Stimulated activated CD4-positive, alpha-beta T cell treated with anti-CD3 and anti-CD28 coated beads, Interleukin-2, amount 100 ng/mL, for 24 hours (primary cell): ENCODE measurements at places on chromosomes 4 and X.

DNA sequence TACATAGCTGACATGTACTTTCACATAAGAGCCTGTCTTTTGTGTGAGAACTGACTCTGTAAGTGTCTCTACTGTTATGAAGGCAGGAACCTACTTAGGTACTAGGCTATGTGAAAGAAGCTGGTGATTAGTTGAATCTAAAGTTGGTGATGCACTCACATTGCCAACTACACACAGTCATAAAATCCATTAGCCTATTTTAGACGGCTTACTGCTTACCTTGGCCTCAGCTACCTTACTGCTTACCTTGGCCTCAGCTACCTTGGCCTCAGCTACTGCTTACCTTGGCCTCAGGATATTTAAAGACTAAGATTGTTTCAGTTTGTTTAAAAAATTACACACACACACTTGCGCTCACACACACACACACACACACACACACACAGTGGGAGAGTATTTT lies 549.7 kb downstream of the IL1RAPL1 start:
- DNase-seq: no peak

DNA sequence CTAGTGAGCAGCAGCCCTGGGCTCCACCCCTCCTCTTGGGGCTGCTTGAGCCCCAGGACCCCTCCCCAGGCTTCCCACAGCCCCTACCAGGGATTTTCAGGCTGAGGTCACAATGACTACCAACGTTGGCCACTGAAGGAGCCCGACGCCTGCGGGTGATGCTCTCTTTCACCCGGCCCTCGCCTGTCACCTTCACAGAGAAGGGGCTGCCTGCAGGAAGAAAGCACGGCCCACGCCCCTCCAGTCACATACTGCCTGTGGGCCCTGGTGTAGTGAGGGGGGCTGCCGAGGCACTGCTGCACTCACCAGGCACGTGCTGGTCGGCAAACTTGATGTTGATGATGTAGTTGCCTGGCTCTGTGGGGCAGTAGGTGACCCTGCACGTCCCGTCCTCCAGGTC lies 22.0 kb downstream of the FLNA start:
- no peak for DNase-seq

DNA sequence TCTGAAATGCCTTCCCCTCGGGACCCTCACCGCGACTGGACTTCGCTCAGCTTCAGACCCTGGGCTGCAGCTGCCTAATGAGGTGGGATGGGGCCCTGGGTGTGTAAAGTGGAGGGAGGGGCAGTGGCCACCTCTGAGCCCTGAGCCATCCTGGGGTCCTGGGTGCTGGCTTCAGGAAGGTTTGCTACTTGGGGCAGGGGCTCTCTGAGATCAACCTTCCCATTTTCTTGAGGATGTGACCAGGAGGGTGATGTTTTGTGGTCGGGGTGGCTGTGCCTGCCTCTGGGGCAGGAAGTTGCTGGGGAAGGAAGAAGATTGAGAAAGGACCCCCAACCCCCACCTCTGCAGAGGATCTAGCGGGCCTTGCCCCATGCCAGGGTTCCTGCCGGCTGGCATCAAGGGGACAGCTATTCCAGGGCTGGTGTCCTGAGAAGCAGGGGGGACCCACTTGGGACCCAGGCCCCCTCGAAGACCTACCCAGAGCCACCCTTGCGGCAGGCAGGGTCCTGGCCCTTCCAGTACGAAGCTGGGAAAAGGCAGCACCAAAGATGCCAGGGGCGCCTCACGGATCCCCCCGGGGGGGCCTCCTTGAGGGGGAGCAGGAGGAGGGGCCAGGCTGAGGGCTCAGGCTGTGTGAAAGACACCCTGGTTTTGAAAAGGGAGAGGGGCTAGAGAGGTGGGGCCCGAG lies 6.5 kb downstream of the SH3BP2 start:
- no peak for DNase-seq

GRCh38 chrX:123960956-123961267 lies 594 bp upstream of the STAG2 start:
- DNase-seq: no peak

DNA sequence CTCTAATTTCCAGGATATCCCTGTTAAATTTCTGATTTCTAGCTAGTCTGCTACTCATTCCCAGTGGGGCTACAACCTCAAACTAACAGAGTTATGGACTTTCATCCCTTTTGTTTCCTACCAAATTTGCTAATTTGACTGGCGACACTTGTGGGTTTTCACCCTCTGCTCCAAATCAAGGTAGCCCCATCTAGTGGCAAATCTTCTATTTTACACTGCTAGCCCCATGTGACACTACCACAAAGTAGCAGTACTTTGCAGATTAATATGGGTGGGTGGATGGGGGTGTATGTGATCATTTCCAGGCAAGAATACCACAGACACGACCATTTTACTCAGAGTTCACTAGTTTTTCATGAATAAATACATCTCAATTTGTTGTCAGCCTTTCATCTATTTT lies 150.3 kb downstream of the MSL3 start:
- DNase-seq: no peak

- DNase-seq: no peak
Observed at GRCh38 chr4:55431710-55432336, 36.1 kb downstream of the TMEM165 start.

DNA sequence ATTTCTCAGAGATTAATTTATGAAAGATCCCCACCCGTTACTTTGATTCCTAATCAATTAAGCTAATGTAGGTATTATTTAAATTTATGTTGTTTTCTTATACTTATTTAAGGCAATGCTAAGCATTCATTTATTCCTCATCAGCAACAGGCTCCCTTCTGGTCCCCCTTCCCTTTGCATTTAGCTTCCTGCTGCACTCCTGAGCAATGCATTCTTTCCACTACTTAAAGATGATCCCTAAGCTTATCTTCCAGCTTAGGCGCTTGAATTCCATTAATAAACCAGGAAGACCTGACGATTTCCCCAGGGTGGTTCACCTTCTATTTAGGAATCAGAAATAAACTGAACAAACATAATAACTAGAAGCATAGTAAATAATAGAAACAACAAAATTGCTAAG lies 1003.1 kb downstream of the FSTL5 start:
- DNase-seq: no peak

DNA sequence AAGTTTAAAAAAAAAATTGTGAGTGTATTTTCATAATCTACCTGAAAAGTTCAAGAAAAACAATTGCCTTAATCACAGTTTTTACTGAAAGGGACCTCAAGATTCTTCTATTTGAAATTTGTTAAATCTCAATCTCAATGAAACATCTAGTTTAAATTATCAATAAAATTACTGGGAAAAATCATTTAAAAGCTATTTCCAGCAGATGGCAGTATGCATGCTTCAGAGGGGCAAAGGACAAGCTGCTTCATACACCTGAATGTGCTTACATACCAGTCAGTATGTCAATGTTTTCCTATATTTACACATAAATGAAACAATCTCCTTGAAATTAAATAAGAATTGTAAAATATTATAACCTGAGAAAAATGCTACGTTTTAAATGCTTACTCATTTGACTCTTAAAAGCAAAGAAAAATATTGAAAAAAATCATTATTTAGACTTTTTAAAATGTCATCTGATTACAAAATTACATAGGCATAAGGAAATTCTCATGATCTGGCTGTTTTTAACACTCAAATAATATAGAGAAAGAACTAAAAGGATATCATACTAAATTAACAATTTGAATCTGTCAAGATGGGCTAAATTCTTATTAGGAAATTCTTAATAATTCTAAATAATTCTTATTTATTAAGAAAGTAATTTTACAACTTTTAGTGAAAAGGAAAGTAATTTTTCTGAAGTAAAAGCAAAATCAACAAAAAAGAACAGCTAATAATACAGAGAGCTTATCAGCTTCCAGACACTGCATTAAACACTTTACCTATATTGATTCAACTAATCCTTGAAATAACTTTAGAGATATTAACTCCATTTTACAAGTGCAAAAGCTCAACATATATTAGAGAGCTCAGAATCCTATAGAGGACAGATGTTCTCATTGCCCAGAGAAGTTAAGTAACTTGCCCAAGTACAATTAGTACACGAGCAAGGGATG lies 242.1 kb downstream of the ADAMTS3 start:
- DNase-seq: no peak

DNA sequence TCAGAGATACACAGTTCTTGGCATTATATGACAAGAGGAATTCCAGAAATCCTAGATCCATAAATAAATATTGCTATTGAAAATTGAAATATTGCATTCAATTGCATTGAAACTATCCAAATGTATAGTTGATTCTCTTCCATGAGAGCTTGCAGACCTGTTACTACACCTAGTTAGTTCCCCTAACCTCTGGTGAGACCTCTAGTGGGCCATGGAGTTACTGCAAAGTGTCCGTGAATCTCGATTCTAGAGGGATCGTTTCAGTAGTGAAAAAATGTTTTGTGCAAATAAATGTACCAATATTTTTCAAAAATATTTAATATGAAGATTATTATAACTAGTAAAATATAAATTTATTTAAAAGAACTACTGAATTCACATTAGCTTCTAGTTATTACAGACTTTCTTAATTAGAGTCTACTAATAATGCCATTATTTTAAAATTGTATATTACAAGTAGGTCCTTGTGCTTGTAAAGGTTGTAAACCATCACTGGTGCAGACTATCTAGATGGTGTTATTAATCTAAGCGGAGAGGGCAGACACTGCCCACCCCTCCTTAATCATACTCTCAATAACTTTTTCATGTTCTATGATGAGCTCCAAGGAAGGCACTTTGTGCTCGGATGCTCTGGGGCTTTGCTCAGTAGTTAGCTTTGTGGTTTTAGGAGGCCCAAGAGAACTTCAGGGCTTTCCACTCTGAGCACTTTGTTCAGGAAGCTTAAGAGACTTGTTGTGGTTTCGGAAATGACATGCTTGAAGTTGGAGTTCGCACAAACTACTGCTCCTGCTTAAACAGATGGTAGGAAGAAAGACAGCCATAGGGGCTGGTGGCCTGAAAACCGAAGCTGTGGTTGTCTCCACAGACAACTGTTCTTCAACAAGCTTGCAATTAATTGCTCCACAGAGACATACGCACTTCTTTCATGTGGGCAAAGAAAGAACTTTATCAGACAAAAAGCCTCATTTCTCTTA lies 42.8 kb downstream of the IL21 start:
- DNase-seq: peak; percentile 77

DNA sequence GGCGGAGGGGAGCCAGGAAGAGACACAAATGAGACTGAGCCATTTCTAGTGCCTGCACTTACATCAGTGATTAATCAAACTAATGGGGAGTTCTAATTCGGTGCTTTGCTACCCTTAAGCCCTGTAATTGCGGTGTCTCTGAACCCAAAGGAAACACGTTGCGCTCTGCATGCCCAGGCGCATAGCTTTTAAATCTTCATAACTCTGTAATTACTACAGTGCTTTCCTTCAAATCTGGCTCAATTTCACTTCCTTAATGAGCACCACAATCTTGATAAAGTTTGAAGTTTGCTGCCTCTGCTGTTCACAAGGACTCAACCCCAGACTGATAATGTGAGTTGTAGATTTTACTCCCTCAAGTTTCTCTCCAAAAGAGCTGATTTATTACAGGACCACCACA lies 5.7 kb upstream of the NHS start:
- no peak for DNase-seq

DNA sequence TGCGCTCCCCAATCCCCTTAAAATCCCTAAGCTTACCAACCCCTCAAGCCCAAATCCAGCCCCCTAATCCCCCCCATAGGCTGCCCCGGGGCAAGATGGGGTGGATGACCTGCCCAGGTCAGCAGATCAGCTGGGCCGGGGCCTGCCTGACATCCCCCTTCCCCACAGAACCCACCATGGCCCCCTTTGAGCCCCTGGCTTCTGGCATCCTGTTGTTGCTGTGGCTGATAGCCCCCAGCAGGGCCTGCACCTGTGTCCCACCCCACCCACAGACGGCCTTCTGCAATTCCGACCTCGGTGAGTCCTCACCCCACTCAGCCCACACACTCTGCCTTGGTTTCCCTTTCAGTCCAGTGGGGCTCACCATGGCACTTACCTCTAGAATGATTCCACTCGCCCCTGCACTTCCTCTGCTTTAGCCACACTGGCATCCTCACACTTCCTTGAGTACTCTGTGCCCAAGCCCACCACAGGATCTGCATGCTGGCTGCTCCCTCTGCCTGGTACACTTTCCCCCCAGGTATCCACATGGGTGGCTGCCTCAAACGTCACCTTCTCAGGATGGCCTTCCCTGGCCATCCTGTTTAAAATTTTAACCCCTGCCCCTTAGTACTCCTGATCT lies 1.1 kb downstream of the TIMP1 start:
- DNase-seq: no peak

DNA sequence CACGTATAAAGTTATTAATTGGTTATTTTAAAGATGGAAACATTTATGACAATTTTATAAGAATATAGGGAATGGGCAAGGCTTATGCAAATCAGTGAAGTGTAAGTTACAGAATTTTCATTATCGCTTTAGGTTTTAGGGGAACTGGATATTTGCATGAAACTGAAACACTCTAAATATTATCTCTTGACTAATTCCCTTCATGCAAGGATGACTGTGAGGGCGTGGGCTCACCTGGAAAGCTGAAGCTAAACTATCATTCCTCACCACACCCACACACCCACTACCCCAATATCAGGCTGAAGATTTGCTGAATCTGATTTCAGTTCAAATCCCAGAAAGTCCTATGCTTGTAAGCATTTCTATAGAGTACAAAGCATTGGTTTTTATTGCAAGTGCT lies 81.7 kb upstream of the ARHGAP24 start:
- no peak for DNase-seq

DNA sequence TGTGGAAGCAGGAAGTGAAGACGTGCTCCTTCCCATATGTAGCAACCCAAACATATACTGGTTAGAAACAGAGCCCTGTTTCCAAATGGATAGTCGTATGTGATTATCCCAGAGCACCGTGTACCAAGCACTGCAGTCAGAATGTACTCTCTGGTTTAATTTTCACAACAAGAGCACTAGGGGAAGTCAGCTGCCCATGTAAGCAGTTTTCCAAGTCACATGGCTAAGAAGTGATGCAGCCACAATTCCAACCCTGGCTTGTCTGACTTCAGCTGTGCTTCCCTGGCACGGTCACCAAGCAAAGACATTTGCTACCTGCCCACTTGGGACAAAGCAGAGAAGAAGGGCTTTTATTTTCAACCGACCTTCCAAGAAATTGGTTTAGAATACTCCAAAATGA lies 28.2 kb upstream of the CEP135 start:
- DNase-seq: no peak

DNA sequence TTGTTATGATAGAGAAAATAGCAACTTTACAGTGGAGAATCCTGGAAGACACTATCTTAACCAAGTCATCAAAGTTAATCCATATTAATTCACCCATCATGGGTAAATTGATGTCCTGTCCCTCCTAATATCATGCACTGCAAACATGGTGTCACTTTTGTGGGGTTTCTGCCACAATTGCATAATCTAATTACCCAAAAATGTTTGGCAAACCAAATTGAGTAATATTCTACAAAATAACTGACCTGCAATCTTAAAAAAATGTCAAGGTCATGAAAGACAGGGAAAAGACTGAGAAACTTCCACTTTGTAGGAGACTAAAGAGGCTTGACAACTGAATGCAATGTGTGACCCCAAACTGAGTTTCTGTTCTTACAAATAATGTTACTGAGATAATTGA lies 37.1 kb upstream of the PLAC8 start:
- DNase-seq: no peak
